Amniotic stem cell (primary cell): ENCODE measurements at places on chromosomes 16 and 17.

- DNase-seq, result peak; percentile 42
Measured at GRCh38 chr17:12620200-12620720, 45.4 kb upstream of the MYOCD start.

- no peak for DNase-seq
Measured at GRCh38 chr16:70453892-70454221, 538 bp upstream of the FCSK start.

DNA sequence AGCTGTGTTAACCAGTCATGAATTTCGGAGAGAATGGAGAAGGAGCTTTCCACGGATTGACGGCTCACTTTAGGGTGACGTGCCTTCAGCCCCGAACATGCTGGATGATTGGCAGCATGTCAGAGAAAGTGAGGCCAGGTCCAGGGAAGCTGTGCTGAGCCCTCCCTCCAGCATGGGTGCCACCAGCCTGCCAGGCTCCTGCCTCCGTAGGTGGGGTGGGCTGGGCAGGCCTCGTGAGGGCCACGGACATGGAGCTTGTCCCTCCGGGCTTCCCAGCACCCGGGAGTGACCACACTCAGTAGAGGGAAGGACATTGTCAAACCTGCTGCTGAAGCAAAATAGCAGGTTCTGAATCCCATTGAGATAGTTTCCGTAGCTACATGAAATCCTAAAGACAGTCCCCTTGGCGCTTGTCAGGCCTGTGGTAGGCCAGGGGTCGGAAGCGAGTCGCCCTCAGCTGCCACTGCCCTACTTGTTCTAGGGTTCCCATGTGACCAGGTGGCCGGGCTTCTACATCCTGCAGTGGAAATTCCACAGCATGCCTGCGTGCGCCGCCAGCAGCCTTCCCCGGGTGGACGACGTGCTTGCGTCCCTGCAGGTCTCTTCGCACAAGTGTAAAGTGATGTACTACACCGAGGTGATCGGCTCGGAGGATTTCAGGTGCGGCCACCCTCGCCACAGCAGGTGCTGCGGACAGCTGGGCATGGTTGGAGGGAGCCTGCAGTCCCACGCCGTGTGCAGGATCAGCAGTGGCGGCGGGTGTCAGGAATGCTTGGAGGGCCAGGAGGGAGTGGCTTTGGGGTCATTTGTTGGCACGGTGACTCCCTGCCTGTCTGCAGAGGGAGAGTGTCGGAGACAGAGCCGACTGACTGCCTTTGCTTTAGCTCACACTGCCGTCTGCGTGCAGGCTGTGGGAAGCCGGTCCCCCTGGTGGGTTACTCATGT lies 72.3 kb downstream of the SEC14L1 start:
- DNase-seq, result no peak

DNA sequence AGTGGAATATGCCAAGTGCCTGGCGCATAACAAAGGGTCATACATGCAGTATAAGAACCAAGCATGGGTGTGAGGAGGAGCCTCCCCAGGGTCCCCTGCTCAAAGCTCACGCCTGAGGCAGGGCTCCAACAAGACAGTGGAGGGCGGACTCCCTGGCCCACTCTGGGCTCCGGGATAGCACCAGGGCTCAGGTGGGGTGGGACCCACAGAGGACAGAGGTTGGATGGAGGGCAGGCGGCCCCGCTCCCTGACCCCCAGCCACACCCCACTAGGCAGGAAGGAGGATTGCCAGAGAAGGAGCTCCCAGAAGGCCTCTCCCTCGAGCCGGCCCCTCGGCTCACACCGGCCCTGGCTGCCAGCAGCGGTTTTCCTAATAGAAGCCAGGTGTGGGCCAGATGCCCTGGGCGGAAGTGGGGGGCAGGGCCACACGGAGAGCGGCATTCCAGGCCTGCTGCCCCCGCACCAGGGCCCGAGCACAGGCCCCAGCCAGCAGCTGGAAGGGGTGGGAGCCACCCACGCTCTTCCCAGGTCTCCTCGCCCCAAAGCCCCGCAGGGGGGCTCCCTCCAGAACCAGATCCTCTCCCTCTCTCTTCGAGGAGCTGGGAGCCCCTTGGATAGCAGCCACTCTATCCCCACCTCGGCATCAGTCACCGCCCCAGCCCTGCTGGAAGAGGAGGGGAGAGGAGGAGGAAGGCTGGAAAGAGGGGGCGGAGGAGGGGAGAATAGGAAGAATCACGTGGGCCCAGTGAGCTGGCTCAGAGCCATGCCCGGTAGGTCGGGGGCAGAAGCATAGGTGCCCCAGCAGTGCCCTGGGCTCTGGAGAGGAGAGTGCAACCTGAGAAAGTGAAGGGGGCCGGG lies 21.0 kb downstream of the VASN start:
- DNase-seq, result peak; percentile 39

- peak; percentile 6 for DNase-seq
Measured at GRCh38 chr17:60604686-60605334, 4.8 kb downstream of the PPM1D start.

DNA sequence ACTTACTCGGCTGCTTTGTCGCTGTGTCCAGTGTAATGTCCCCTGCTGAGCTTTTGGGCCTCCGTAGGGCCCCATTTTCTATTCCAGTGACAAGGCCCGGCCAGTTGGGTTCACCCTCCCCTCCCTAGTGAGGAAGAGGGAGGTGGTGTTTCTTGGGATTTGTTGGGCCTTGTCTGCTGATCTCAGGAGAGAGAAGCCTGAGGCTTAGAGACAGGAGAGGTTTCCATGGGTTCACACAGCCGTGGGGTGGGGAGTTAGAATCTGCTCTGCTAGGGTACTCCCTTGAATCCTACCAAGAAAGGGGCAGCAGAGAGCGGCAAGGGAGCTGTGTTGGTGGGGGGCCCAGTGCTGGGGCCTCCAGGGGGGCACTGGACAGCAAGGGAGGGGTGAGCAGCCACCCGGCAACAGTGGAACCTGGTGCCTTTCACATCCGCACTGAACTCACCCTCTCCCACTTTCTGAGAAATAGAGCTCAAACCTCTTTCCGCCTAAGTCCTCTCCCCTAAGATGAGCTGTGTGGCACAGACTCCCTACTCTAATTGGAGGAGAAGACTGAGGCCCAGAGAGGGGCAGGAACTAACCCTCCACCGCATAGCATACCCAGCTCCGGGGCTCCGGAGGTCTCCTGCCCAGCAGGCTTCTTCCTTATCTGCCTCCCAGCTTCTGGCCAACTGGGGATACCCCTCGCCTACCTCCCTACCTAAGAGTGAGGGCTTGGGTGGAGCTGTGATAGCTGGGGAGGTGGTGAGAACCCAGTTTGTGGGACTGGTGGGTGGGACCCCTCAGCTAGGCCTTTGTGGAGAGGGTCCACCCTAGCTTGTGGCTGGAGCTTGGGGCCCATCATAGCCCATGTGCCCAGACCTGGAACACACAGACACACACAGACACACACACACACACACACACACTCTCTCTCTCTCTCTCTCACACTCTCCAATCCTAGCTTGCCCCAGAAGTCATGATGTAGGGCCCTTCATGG lies 6.8 kb downstream of the TBKBP1 start:
- DNase-seq, result no peak

- DNase-seq, result no peak
Measured at GRCh38 chr17:48818361-48818841, 1.4 kb upstream of the TTLL6 start.

GRCh38 chr16:15575293-15576049 lies 67.5 kb downstream of the MARF1 start:
- DNase-seq, result no peak

DNA sequence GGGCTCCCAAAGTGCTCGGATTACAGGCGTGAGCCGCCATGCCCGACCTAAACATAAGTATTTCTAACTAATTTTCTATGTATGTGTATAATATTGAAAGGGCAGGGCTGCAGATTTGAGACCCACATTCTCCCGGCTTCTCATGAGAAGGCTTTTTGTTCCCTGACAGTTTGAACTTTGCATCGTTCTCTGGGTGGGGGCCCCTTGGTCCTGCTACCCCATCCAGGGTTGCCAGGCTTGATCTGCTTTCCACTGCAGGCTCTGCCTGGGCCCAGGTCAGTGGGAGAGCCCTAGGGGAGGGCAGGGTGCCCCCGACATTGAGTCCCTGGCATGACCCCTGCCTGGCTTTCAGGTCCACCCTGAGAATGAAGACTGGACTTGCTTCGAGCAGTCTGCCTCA lies 32.3 kb downstream of the SEC14L5 start:
- no peak for DNase-seq

- DNase-seq, result no peak
Measured at GRCh38 chr17:37182786-37183465, 192.9 kb upstream of the C17orf78 start.

DNA sequence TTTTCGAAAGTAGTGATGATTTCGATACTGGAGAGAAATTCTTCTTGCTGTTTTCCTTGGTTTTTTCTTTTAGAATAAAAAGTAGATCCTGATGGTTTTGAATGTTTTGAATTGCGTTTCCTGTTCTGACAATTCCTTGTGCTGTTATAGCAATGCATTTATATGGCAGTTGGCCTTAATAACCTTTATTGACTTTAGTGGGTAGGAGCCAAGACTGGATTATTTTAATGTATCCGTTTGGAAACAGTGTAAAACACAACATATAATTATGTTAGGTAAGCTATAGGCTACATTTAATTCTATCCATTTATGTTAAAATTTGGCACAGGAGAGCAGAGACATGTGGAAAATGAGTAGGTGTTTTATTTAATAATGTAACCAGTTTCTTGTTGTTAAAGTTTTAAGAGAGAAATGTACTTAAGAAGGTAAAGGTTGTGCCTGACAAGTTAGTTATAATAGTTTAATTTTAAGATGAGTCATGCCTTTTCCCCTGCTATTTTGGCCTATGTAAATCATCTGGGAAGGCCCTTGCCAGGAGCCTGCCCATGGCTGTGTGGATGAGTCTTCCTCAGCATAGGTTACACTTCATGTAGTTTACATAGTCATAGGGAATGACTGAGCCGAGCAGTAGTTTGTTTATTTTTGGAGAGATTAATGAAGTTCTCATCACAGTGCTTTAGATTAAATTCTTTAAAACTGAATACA lies 189.9 kb downstream of the FTO start:
- peak; percentile 48 for DNase-seq
